ENCODE measurements at places on chromosomes 13 and 19.

DNA sequence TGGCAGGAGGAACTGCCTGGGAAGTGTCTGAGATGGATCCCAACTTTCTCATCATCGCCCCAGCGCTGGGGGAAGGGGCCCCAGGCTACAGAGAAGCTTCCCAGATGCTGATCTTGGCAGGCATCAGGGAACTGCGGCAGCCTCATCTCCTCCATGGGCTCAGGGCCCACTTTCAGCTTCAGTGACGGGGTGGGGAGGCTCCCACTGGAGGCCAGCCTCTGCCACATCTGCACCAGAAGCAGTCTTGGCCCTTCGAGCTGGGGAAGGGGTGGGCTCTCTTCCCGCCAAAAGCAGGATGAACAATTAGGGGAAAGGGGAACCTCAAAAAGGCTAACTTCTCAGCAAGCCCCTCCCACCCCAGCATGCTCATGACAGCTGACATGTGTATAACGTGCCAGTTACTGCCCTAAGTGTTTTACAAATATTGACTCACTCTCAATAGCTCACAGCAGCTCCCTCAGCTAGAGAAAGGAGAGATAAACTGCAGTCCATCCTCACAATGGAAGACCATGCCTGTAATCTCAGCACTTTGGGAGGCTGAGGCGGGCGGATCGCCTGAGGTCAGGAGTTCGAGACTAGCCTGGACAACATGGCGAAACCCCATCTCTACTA, 7.1 kb upstream of the S1PR2 start:
- DNase-seq, result no peak

DNA sequence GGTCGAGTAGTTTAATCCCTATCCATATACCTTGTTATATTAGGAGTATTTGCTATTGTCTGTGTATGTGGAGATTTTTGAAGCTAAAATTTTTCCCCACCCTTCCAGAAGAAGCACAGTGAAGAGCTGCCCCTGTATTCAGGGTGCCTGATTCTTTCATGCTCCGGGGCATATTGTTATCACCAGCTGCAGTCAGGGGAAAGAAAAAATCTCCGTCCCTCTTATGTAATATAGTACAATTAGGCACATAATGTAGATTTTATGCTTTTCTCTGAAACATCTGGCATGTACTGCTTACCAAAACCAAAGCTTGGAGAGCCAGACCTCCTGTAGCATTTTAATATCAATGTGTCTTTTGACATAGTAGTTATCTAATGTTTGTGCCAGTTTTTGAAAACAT, 214.9 kb upstream of the EDNRB start:
- DNase-seq, result no peak

DNA sequence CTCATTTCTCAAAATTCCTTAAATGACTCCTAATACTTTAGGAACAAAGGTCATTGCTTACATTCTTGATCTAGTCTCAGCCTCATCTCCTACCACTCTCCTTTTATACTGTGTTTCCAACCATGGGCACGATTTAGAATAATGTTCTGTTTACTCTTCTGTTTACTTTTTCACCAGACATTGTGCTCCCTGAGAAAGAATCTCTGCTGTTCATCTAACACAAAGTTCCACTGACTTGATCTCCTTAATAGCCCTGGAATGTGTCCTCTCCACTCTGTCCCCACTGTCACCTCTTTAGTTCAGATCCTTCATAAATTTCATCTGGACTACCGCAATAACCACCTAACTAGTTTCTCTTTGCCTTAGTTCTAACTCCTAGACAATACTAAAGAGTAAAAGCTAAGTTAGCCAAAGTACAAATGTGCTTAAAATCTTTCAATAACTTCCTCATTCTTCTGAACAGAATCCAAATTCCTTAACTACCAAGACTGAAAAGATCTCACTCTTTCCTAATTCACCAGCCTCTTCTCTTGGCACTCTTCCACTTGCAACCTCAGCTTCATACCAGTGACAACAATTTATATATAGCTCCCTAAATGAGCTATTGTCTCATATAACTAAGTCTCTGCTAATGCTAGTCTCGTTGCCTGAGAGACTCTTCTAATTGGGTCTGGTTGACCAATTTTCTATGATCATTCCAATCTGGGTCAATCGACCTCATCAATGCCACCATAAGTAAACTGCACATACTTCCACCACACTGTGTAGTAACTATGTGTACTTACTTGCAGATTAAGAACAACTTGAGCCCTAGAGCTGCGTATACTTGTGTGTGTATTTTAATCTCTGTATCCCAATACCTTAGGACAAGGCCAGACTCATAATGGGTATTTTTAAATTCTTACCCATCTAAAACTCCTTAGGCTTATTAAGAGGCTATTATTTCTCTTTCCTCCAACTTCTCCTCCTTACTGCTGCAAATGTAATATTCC, 179.9 kb downstream of the VWA8 start:
- DNase-seq, result no peak

- DNase-seq, result no peak
These were observed 23.8 kb downstream of the NAXD start for GRCh38 chr13:110638814-110639806.

DNA sequence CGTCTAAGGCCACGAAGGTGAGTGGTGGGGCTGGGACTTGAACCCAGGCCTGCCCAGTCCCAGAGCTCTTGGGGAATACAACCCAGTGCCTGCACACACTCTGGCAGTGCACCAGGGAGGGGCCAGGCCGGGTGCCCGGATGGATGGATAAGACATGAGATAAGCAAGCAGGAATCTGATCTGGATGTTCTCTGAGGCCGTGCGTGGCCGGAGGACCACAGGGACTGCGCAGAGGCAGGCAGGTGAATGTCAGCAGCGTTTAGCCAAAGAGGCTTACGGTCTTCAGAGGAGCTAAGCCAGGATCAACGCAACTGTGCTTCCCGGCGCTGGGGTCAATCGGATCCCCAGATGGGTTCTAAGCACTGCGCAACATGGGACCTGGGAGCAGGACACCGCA, 1.5 kb downstream of the ZNF787 start:
- no peak for DNase-seq

DNA sequence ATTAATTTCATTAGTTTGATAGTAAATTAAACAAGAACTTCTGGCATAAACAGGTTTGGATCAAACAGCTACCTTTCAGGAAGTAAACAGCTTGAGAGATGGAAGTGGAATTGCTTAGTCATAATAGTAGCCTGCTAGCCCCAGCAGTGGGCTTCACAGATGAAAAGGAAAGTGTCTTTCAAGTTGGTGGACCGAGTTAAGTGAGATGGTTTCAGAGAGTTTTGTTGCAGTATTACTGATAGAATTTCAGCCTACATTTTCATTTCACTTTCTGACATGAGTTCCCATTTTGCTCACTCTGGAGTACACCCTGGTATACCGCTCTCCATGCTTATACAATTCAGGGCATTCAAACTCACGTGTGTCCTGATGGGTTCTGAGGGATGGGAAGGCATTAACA, 2.0 kb upstream of the PTOV1 start:
- DNase-seq, result no peak

DNA sequence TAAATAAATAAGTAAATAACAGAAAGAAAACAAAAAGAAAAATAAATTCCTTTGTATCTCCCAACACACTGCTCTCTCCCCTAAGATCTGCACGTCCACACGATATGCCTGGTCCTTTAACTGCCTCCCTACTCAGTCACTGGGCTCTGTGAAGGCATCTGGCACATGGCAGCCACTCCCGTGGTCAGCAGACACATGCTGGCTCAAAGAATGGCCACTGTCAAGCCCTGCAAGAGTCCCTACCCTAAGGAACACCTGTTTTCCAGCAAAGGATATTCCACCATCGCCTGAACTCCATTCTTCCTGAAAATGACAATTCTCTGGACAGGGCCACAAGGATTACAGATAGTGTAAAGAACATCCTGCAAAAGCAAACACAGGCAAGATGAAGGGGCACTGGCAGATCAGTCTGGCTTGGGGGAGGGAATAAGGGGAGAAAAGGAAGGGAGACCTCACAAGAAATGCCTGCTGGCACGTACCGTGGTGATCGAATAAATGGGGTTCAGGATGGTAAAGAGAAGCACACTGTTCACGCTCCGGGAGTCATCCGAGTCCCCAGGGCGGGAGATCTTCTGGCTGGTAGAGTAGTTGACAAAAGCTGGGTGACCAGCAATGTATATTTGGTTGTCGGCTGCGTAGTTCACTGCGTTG, 4.3 kb downstream of the HNRNPL start:
- no peak for DNase-seq

DNA sequence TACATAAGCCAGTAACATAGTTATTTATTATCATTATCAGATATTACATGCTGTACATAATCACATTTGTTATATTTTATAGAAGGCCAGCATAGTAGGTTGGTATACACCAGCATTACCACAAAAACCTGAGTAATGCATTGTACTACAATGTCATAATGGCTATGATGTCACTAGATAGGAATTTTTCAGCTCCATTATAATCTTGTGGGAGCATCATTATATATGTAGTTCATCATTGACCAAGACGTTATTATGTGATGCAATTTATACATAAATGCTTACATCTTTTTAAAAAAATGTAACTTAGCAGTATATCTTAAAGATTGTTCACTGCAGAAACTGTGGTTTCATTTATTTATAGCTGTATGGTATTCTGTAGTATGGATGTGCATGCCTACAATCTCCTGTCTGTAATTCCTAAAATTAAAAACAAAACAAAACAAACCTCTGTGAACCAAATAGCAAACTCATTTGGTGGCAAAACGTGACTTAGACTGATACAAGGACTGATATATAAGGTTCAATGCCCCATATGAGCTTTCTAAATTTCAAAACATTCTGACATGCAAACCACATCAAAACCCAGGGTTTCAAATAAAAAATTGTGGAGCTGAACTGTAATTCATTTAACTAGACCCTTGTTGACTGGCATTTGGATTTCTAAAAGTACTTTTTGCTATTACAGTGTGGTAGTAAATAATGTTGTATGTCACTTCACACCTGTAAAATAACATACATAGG, 250.9 kb downstream of the DLEU7 start:
- DNase-seq, result no peak

- DNase-seq, result no peak
These were observed 411.6 kb upstream of the SLITRK5 start for GRCh38 chr13:87259479-87260083.

- DNase-seq, result no peak
These were observed 1607.0 kb downstream of the PCDH9 start for GRCh38 chr13:65623148-65623547.

- DNase-seq, result peak; percentile 74
These were observed 29.4 kb upstream of the NDFIP2 start for GRCh38 chr13:79451500-79451962.

GRCh38 chr19:4707322-4707721, 16.3 kb downstream of the DPP9 start:
- no peak for DNase-seq

- DNase-seq, result no peak
These were observed 34.4 kb downstream of the KLF2 start for GRCh38 chr19:16359074-16359473.

GRCh38 chr13:19056984-19057490, 124.6 kb downstream of the TUBA3C start:
- DNase-seq, result no peak

GRCh38 chr19:11578258-11579142, 1.1 kb upstream of the ACP5 start:
- DNase-seq, result peak; percentile 75

DNA sequence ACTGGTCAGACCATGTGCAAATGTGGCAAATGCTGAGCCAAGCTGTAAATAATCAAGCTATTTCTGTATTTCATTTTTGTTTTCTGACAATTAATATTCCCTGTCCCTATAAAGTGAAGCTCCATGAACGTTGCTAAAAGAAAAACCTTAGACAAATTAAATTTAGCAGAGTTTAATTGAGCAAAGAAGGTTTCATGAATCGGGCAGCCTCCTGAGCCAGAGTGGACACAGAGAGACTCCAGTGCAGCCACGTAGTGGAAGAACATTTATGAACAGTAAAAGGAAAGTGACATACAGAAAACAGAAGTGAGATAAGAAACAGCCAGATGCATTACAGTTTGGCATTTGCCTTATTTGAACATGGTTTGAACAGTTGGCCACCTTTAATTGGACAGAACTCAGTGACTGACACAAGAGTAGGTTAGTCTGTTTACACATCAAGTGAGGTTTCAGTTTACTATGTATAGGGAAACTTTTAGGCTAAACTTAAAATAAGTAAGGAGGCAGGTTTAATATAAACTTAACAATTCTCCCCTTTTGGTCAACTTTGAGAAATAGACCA, 69.7 kb downstream of the UFM1 start:
- DNase-seq, result no peak

DNA sequence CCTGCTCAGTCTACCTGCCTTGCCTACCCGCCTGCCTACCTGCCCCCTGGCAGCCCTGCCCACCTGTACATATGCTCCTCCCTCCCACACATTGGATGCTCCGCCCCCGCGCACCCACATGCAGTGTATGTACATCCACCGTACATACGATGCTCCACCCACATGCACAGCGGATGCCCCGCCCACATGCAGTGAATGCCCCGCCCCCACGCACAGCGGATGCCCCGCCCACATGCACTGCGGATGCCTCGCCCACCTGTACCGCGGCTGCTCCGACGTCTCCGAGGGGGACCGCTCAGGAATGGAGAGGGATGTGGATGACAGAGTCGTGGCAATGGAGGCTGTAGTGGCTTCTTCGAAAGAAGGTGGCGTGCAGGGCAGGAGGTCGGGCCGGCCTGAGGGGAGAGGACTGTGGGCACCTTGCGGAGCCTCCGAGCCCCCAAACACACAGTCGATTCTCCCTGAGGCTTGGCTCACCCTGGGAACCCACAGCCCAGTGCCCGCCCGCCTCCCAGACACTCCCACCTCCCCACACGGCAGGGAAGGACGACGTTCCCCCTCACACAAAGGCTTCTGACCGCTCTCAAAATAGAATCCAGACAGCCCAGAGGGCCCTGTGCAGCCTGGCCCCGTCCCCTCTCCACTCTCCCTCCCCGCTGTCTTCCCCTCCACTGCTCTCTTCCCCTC, 16.5 kb upstream of the CACTIN start:
- DNase-seq, result no peak

- no peak for DNase-seq
These were observed 5.4 kb downstream of the MED25 start for GRCh38 chr19:49823472-49823871.

- no peak for DNase-seq
These were observed 8.3 kb upstream of the TLE6 start for GRCh38 chr19:2969104-2969504.

DNA sequence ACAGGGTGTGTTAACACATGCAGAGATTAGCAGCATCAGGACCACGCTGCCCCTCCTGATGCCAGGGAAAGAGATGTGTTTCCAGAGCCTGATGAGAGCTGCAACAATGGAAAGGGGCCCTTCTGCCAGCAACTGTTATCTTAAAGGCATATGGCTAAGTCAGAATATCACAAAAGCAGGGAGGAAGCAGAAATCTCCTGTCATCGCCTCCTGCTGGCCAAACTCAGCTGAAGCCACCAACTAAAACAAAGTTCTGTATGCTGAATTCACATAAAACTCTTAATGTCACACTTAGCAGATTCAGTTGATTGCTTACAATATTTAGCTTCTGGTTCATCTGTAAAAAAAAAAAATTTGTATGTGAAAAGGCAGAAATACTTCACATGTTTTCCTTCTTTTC, 178.2 kb downstream of the GPC5 start:
- no peak for DNase-seq

GRCh38 chr13:99434258-99434788, 66.9 kb upstream of the TM9SF2 start:
- no peak for DNase-seq

Data from GM10248 (cell line).